ENCODE measurements at places on chromosomes 6 and 20. TPM values are rescaled to one million over a fixed set of nuclear protein-coding genes. Genes with fewer than 3 reads are reported as not detected.

The CAP2 gene
- total RNA-seq, result 59.6 TPM

The FBXO9 gene
- total RNA-seq, result 95.9 TPM

The RIMS1 gene
- 9.3 TPM for total RNA-seq

The HRH3 gene
- not detected for total RNA-seq

The MAFB gene
- total RNA-seq, result 66.9 TPM

GRCh38 chr6:68572975-68573374, 62.1 kb upstream of the ADGRB3 start:
- no peak for ATAC-seq

DNA sequence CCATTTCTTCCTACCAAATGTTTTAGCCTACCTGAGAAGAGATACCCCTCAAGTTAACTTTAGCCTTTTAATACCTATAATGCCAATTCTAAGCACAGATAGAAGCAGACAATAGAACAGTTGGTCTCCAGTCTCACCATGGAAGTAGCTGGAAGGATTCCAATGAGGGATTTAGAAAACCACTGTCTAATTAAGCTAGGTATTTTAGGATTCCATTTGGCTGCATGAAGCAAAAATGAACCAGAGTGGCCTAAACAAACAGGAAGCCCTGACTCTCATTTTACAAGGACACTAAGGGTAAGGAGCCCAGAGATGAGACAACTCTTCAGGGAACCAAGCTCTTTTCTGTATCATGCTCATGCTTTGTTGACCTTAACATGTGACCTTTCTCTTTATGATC, 199.2 kb downstream of the ALDH8A1 start:
- no peak for ATAC-seq

GRCh38 chr6:31546958-31547726, at the start of gene NFKBIL1:
NFKBIL1 (plus strand) TSS chr6:31547608; CDS start chr6:31547695, 87 bp downstream.
- ATAC-seq, result peak; percentile 97

DNA sequence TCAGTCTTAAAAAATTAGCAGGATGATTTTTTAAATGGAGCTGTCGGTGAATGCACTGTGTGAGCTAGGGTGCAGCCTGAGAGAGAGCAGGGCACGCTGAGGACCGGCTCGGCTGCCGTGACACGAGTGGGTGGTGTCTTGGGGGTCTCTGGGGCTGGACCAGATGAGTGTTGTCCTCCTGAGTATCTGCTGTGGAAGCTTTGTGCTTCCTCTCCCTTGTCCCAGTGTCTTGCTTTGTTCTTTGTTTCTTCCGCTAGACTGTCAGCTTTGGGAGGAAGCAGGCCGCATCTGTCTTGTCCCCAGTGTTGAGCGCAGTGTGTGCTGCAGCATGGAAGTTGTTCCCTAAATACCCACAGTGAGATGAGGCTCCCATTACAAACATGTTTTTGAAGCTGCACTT, 89.4 kb downstream of the RTN4IP1 start:
- ATAC-seq, result no peak

DNA sequence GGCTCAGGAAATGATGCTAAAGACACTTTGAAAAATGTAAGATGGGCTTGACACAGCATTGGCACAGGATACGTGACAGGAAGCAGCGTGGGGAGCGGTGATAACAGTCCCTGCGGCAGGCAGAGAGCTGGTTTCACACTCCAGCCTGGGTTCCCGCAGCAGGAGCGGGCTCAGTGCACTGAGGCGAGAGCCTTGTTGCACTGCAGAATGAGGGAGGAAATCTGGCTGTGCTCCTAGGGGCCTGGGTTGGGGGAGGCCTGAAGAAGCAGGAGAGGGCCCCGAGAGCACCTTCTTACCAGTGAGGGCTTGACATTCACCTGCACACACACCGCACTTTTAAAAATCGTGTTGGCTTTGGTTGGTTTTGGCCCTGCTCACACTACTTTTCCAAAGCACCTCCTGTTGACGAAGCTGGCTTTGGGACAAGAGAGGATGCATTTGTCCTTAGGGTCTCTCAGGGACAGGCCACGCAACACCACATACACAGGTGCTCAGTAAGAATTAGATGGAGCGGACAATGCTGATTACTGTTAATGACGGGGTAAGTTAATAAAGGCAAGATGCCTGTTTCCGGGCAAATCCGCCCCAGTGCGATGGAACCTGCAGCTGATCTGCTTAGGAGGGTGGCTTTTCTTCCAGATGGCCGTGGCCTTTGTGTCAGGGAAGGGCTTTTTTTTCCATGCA, 49.4 kb upstream of the ARMC2 start:
- ATAC-seq, result peak; percentile 62

DNA sequence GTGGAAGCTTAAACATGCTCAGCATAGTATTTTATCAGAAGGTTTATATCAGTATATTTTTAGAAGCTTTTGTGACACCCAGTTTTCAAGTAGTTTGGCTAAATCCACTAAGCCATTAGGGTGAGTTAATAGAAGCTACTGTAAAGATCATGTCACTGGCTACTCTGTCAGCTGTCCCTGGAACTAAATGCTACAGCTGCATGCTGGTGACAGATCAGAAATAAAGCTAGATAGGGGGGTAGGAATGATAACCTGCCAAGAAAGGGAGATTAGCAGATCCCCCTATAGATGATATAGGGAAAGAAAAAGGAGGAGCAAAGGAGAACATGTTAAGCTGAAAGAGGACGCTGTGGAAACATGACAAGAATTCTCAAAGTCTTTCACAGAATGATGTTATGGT, 363.2 kb downstream of the QKI start:
- no peak for ATAC-seq

DNA sequence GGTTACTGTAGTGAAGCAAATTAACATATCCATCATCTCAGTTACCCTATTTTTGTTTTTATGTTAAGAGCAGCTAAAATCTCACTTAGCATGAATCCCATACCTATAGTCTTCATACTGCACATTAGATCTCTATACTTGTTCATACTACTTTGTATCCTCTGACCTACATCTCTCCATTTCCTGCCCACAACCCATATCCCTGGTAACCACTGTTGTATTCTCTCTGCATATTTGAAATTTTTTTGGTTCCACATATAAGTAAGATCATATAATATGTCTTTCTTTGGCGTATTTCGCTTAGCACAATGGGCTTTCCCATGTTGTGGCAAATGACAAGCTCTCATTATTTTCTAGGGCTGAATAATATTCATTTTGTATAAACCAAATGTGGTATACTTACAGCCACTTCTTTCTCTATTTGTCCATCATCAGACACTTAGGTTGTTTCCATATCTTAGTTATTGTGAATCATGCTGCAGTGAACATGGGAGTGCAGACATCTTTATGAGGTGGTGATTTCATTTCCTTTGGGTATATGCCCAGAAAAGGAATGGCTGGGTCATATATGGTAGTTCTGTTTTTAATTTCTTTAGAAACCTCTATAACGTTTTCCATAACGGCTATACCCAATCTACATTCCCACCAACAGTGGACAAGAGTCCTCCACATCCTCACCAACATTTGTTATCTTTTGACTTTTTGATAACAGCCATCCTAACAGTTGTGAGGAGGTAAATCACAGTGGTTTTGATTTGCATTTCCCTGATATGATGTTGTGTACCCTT, 39.8 kb downstream of the BACH2 start:
- no peak for ATAC-seq

DNA sequence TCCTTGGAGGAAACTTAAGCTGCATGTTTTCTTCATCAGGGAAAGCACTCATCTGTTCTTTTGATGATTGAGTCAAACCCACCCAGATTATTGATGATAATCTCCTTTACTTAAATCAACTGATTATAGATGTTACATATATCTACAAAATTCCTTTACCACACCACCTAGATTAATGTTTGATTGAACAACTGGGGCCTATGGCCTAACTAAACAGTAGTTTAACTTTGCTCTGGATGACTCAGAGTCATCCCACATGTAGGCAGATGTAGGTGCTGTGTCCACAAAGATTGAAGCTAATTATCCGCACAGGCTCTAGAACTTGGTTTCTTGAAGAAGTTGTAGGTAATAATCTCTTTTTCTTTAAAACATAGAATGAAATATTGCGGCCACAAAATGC, 42.2 kb downstream of the PKIB start:
- ATAC-seq, result no peak

DNA sequence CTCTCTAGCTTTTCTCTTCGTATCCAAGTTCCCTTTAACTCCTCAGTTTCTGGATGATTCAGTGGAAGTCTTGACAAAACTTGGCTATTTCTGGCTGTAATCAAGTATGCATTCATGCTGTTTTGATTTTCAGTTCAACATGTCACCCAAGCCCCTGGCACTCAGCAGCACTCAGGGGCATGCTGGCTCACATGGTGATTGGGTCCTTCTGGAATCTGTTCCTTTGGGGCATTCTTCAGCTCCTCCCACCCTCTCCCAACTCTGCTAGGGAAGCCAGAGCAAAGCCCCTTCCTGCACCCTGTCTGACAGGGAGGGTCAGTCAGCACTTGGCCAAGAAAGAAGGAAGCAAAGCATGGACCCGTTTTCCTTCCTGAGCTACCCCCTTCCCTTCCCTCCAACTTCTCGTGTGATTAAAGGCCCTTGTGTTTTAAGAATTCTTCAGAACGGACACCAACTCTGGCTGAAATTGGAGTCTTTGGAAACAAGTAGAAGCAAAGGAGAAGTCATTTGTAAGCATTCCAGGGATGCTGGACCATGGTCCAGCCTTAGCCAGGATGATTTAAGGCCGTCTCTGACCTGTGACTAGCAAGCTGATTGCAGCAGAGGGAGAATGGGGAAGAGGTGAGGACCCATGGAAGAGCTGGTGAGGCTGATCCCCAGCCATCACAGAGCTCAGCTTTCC, 7.1 kb downstream of the PLEKHG1 start:
- ATAC-seq, result no peak

GRCh38 chr6:6614096-6614982, 25.8 kb downstream of the LY86 start:
- no peak for ATAC-seq

- ATAC-seq, result no peak
These were observed 77.6 kb downstream of the HUS1B start for GRCh38 chr6:579339-579738.

GRCh38 chr20:38181971-38182370, 16.9 kb upstream of the TGM2 start:
- no peak for ATAC-seq

DNA sequence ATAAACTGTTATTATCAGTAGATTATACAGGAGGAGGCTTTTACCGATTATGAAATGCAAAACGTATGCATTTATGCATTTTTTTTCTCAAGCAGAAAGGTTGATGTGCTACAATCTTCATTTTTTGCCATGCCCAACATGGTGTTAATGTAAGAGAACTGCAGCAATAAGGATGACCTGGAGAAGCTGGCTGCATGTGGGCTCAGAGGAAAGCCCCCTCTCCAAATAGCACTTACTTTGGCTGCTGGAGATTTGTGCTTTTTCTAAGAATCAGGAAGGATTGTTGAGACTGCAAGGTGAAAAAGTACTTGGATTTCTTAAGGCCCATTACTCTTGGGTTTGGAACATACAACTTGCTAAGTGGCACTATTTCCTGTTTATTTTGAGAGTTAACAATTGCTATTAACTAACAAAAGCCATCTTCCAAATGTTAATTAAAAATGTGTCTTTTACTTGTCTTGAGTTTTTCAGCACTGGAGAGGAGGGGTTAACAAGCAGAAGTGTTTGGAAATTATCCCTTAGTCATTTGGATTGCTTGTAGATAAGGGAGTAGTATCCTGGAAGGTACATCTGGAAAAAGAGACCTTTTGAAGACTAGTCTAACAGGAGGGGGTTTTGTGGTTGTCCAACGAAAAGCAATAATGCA, 5.6 kb downstream of the SOX4 start:
- ATAC-seq, result no peak

GRCh38 chr6:17179530-17180073, 77.8 kb downstream of the STMND1 start:
- ATAC-seq, result no peak

DNA sequence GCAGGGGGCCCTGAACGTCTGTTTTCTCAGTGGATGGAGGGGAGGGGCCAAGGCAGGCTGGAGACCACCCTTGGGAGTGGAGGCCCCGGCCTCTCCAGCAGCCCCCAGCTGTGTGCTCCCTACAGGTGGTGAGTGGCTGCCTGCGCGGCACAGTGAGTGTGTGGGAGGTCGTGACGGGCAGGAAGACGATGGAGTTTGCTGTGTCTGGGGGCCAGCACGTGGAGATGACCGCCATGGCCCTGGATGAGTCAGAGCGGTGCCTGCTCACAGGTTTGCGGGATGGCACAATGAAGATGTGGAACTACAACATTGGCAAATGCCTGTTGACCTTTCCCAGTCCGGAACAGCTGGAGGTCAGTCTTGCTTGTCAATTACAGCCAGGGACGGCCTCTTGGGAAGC, 52.6 kb downstream of the EFCAB8 start:
- no peak for ATAC-seq

DNA sequence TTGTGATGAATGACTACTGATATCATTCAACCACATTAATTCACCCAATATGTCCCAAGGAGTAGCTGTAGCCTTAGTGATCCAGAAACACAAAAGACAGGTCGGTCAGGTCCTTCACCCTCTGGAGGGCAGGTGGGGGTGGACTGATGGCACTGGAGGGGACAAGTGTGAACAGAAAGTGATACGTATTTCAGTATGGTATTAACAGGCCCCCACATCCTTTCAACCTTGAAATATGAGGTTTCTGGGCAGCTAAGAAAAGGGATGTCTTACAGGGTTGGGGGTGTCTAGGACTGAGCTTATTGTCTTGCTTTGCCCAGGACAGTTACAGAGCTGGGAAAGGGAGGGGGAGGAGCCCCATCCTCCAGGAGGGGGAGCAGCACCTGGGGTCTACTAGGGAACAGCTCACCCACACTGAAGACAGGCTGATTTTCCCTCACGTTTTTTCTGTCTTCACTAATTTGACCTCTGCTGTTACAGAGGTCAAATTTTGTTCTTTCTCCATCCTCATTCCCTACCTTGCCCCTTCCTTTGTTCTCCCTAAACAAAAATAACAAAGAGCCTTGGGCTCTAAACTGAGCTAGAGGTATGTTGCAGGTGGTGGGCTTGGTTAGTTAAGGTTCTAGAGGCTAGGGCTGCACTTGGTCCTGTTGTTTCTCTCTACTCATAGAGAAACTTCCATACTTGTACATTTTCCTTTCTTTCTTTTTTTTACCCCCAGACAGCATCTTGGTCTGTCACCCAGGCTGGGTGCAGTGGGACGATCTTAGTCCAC, 38.0 kb upstream of the EEF1A1 start:
- ATAC-seq, result no peak

DNA sequence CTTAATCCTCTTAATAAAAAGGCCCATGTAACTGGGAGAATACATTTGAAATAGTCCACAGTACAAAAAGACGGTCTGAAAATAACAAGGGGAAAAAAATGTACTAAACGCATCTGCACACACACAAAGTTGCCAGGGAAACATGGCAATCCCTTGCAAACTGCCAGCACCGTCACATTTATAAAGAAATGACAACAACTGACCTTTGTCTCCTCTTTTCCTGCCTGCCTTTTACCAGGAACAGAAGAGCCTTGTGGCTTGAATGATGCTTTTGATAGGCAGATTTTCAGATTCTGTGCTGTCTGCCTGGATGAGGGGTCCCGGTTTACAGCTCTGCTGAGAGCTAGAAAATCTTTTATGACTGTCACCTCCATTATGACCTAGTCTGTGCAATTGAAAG, 308.6 kb upstream of the ZFP64 start:
- no peak for ATAC-seq
